ENCODE measurements at places on chromosomes 3 and 15. TPM values are rescaled to one million over a fixed set of nuclear protein-coding genes. Genes with fewer than 3 reads are reported as not detected.
A peak's percentile ranks its signal among the peaks of the same experiment; 100 is the strongest.

DNA sequence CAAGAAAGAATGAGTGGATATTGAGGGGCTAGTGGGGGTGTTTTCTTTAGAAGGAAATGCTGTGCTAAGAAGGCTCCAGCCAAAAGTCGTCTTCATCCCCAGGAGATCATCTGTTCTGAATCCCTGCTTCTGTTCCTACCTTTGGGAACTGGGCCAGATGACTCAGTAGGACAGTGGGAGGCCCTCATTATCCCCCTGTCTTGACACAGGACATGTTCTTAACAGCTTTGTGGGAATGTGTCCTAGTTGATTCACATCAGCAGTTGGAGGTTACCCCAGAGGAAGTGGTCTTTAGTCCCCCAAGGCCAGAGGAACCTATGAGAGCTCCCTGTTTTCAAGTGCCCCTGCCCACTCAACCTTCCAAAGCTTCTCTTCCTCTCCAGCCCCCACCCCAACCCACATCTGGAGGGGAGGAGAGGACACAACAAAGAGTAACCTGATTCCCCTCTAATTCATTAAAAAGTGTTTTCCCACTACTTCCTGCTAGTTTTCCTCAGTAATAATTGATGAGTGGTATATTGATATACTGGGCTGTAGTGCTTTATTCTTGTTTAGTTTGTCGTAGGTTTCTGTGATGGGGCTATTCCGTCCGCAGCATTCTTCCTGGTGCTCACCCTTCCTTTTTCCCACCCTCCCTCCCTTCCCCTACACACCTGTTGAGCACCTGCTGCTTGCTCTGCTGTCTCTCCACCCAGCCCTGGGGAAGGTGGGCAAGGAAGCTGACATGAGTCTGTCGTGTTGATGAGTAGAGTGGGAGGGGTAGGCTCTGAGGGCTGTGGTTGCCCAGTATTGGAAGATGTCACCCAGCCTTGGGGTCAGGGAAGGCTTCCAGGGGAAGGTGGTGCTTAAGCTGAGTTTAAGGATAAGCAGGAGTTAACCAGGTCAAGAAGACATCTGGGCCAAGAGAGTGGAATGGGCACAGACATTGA is 9.3 kb downstream of the PXYLP1 start:
- no peak for DNase-seq

DNA sequence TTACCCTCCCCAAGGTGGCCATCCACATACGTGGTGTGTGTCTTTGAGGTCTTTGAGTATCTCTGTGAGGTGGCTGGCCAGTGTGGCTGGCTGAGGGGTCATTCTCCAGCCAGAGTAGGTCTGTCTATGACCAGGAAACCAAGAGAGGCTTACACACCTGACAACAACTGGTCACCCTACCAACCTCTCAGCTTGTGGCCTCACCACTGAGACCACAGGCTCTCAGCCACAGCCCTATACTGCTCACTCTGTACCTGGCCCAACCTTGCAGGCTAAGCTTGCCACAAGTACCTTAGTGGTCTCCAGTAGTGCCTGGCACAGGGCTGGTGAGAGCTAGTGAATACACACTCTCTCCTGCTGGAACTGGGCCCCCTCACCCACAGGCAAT is 5.1 kb downstream of the HEMK1 start:
- DNase-seq: no peak

GRCh38 chr3:52231502-52232278 is 6.2 kb upstream of the TLR9 start:
- peak; percentile 85 for DNase-seq

DNA sequence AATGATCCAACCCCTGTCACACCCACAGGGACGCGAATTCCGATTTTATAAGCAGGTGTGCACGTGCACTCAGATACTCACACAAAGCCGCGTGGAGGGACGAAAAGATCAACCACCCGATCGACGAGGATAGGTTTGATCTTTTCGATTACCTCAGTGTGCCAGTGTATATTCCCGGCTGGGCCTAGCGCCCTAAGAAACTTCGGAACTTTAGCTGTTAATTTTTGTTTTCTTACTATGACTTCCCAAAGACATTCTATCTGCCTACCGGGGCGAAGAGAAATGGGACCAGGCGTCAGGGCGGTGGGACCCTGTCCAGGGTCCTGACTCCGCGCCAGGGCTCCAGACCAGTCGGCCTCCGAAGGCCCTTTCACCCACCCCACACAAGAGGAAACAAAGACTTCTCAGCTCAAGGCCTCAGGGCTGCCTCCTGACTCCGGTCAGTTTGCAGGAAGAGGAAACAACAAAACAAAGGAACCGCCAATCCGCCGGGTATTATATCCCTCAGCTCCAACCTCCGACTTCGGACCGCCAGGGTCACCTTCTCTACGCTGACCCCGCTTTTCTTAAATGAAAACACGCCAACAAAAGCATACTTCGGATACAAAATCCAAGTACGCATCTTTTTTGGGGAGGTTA is 6.8 kb downstream of the ONECUT1 start:
- DNase-seq: no peak

- DNase-seq: no peak
Measured at GRCh38 chr3:161695811-161696210, 199.2 kb downstream of the OTOL1 start.

DNA sequence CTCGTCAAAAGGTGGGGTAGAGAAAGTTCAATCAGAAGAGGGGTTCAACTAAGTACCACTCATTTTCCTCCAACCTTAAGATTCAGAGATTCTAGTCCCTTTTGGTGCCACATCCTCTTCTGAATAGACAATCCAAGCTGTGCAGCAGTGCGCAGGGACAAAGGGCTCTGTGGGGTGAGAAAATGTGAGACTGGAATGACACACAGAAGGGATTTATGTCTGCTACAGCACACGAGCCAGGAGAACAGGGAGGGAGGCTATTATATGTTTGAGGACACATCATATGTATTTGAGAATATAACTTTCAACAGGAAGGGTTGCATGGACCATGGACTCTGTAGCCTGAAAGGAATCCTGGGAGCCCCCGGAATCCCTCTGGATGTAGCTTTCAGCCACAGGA is 33.0 kb downstream of the LSM3 start:
- DNase-seq: no peak

DNA sequence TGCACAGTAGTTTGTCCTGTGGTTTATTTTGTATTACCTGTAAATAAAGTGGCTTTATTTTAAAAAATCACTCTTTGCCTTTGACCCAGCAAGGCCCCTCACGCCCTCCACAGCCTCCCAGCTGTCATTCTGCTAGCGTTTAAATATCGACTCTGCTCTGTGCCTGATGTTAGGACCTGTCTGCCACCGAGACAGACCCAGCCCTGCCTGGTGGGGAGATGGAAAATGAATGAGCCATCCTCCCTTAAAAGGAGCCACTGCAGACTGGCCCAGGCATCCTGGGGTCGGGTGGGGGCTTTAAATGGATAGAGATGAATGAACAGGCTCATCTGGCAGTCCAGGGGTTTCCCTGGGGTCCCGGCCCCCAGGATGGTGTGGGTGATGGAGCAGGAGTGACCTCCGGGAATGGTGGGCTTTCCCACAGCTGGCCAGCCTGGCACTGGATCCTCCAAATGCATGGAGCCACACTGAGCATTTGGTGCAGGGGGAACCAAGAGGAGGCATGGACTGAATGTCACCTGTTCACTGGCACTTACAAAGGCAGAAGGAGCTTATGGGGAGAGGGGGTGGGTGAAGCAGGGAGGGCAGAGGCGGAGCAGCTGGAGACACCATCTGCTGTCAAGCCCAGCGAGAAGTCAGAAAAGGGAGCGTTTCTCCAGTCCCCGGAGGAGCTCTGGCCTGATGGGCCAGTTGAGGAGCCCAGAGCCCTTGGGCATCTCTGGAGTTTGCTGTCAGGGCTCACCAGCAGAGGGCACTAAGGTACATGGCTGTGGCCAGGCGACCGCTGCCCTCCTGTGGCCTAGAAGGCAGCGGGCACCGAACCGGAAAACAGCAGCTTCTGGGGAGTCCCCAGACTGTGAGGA is 11.9 kb downstream of the GRM2 start:
- DNase-seq: peak; percentile 58

DNA sequence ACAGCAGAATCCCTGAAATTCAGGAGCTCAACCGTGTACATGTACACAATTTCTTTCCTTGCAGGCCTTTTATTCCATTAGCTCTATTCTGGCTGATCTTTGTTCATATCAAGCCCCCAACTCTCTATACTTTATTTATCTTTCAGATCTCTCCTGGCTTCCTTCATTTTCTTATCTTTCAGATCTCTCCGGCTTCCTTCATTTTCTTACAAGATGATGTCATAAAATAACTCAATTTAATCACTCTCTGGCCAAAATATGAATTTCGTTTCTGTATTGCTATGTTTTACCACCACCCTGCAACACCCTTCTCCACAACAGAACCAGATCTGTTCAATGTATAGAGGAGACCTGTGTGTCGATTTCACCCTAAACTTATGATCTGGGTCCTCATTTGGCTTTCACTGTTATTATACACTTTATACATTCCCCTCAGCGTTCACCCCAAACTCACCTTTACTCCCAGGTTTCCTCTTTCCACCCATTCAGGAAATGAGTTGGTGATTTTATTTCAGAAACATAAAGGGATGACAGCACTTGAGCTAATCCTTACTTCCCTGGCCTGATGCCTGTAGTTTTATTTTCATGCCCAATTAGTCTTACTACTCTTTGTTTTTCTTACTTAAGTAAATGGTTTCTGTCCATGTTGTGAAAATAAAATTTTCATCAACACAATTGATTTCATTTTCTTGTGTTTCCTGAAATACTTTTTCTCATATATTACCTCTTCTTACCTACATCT is 195.5 kb downstream of the BCHE start:
- DNase-seq: no peak

- DNase-seq: no peak
Measured at GRCh38 chr3:133773732-133774131, 27.5 kb downstream of the TF start.

- DNase-seq: peak; percentile 92
Measured at GRCh38 chr15:80160570-80161156, 7.9 kb downstream of the FAH start.

DNA sequence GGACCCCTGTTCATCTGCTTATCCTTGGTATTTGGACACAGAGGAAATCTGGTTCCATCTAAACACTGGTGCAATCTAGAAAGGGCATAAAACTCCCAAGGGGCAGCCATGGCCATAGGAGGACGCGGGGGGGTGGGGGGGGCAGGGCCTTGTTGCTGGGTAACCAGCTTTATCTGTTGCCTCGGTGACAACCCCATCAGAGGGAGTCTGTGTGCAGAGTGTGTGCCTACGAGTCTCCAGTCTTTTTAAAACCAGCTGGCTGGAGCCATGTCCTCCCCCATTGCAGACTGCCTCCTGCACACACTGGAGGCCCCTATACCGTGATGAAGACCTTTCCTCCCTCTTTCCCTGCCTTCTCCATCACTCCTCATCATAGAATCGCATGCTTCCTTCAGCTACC is 26.4 kb upstream of the CORO2B start:
- DNase-seq: no peak

DNA sequence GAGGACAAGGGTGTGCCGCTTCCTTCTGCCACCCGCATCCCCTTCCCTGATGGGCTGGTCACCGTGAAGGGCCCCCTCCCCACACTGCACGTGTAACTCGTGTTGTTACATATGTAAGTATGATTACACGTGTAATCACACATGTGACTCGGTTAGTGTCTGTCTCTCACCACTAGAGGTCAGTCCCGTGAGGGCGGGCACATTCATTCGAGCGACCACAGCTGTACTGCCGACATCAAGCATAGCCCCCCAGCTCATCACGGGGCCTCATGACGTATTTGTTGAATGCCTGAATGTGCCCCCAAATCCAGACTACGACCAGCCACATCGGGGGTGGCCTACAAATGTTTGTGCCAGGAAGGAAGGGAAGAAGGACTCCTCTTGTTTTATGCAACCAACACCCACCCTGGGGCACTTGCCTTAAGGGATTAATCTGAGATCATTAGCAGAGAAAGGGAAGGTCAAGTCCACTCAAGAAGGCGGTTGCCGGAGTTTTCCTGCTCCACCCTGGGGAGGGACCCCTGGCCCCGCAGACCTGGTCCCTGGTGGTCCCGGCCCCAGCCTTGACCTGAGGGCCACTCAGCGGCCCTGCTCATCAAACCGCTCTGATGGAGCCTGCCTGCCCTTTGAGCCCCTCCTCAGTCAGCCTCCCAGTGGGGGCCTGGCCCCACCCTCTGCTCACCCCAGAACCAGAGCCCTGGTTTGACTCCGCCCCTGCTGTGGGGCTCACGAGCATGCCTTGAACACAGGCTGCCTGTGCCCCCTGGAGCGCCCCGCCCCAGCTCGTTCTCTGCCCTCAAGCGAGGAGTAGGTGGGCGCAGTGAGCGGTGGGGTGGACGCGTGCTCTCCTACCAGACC is 52.8 kb downstream of the RGMA start:
- peak; percentile 45 for DNase-seq

GRCh38 chr15:51133140-51133765 is 38.5 kb upstream of the TNFAIP8L3 start:
- no peak for DNase-seq

DNA sequence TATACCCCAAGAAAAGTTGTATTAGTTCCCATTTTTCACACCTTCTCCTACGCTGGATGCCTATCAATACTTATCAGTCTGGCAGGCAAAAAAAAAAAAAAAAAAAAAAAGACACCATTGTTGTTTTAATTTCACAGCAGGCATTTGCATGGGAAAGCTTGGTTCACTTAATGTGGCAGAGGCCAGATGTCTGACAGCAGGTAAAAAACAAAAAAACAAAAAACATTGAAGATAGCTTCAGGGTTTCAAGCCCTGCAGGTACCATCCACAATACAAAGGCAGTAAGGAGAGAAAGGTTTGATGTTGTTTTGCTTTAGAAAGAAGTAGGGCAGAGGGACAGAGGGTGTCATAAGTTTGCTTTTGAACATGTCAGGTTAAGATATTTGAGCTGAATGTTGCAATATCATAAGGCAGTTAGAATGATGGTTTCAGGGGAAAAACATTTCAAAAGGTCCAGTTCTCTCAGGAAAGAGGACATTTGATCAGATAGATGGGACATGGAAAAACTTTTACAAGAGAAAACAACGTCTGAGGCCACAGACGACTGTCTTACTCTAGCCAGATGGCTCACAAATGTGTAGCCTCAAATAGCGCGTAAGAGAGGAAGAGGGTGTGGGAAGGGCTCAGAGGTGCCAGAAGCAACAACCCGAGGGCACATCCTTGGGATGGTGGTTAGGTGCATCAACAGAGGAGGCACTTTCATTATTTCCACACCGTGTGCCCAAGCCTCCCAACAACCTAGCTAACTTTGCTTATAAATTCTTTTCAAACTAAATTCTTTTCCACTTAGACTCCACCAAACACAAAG is 25.7 kb downstream of the PCOLCE2 start:
- no peak for DNase-seq

- peak; percentile 65 for DNase-seq
Measured at GRCh38 chr3:150545419-150546225, 674 bp downstream of the SERP1 start.

GRCh38 chr15:96097661-96098060 is 232.8 kb upstream of the NR2F2 start:
- DNase-seq: no peak

The TRIM69 gene
- 30.9 TPM for total RNA-seq

The CFAP91 gene
- total RNA-seq: 8.1 TPM

The IL12A gene
- total RNA-seq: 2.8 TPM

The CILP gene
- total RNA-seq: 1.6 TPM

The IQCF5 gene
- not detected for total RNA-seq

Measured in adrenal gland (tissue), 19 donors.